Activated CD8-positive, alpha-beta memory T cell treated with anti-CD3 and anti-CD28 coated beads, Interleukin-2, amount 50 U/mL, for 4 hours (primary cell): ENCODE measurements at places on chromosomes 16 and 17.

- peak; percentile 54 for DNase-seq
These were observed 42.1 kb downstream of the TBC1D16 start for GRCh38 chr17:79993390-79994227.

DNA sequence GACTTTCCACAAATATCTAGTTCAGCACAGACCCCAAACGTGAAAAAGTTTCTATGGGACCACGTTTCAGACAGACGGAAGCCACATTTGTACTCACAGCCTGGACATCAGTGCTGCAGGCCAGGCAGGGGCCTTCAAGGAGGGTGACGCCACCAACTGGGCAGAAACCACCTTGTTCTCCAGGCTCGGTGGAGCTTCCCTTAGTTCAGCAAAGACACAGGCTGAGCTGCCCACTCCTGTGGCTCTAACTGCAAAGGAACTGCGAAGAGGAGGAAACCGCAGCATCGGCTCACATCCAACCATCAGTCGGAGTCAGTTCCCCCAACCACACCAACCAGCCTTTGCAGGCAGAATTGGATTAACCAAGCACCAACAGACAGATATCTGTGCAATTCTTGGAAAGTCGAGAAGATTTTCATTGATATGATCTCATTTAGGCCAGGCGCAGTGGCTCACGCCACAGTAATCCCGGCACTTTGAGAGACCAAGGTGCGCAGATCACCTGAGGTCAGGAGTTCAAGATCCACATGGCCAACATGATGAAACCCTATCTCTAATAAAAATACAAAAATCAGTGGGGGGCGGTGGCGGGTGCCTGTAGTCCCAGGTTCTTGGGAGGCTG is 73.3 kb upstream of the CNEP1R1 start:
- no peak for DNase-seq

DNA sequence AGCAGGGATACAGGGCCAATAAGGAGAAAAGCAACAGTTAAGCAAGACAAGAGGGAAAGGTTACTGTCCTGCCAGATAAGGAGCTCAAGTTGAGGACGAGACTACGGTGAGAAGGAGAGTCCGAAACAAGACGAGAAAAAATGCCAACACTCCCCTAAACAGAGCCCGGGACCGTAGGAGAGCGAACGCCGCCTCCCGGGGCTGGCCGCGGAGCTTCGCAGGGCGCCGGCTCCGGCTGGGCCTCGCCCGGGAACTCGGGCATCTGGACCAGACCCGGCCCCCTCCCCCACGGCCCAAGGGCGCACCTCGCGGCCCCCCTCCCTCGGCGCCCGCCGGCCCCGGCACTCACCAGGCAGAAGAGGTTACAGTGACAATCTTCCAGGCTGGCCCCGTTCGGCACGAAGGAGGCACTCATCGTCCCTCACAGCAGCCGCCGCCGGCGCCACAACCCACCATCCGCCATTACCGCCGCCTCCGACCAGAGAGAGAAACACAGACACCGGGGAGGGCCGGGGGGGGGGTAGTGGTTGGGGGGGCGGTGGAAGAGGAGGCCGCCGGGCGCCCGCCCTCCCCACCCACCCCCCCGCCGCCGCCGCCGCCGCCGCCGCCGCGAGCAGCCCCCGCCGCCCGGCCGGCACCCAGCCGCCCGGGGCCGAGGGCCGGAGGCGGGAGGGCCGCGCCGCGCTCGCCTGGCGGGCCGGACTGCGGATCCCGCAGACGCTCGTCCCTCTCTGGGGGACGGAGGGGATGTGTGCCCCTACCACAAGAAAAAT is at the start of gene MED13:
TSS of gene MED13 (minus strand) at position 488 of the 773 bp plus-strand sequence. CDS start at position 415, 73 bp downstream.
- DNase-seq, result peak; percentile 60

- no peak for DNase-seq
These were observed 81.3 kb downstream of the SDK2 start for GRCh38 chr17:73562896-73563295.

GRCh38 chr17:7947651-7948050 is 15.6 kb downstream of the CNTROB start:
- no peak for DNase-seq

DNA sequence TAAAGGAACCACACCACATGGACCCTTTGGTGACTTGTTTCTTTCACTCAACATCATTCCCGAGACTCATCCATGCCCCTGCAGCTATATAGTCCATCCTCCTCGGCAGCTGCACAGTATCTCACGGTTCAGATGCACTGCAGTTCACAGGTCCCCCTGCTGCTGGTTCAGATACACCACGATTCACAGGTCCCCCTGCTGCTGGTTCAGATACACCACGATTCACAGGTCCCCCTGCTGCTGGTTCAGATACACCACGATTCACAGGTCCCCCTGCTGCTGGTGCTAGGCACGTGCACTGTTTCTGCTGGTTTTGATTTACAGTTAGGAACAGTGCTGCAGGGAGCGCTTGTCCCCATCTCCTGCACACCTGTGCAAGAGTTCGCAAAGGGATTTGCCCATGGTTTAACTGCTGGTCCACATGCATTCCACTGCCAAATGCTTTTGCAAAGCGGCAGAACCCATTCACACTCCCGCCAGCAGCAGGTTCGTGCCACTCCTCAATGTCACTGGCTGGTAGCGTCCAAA is 3.8 kb downstream of the HSDL1 start:
- DNase-seq, result no peak

- DNase-seq, result no peak
These were observed 299.2 kb downstream of the TOX3 start for GRCh38 chr16:52247737-52248136.

DNA sequence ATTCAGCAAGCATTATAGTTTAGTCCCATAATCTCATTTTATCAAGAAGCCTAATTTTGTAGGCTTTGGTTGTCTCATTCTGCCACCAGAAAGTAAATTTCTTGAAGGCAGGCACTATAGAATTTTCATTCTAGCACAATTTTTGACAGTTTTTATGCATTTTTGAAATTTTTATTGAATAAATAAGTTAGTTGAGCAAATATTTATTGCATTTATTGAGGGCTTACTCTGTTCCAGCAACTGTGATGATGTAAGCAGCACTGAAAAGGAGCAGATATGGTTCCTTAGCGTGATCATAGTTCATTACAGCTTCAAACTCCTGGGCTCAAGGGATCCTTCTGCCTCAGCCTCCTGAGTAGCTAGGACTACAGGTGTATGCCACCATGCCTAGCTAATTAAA is 34.2 kb downstream of the PPM1E start:
- no peak for DNase-seq

- DNase-seq, result no peak
These were observed 1.6 kb downstream of the RIPOR1 start for GRCh38 chr16:67530013-67530939.

GRCh38 chr16:81445966-81446906 is 1.6 kb downstream of the CMIP start:
- no peak for DNase-seq

DNA sequence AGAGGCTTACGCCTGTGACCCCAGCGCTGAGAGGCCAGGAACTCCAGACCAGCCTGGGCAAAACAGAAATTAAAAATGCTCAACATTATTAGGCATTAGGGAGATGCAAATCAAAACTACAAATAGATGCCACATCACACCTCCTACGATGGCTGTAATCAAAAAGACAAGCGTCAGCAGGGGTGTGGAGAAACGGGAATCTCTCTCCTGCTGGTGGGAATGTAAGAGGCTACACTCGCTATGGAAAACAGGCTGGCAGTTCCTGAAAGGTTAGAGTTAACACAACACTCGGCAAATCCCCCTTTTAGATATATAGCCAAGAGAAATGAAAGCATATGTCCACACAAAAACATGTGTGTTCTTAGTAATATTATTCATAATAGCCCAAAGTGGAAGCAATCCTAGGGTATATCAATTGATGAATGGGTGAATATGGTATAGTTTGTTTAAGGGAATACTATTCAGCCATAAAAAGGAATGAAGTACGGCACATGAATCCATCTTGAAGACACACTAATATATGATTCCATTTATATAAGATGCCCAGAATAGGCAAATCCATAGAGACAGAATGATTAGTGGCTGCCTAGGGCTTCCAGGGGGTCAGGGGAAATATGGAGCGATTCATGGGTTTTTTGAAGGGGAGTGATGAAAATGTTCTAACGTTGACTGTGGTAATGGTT is 1.8 kb upstream of the NPRL3 start:
- no peak for DNase-seq

GRCh38 chr16:87178977-87179376 is 138.2 kb downstream of the C16orf95 start:
- no peak for DNase-seq

- DNase-seq, result no peak
These were observed 125.6 kb downstream of the KCNJ18 start for GRCh38 chr17:21817791-21818364.

DNA sequence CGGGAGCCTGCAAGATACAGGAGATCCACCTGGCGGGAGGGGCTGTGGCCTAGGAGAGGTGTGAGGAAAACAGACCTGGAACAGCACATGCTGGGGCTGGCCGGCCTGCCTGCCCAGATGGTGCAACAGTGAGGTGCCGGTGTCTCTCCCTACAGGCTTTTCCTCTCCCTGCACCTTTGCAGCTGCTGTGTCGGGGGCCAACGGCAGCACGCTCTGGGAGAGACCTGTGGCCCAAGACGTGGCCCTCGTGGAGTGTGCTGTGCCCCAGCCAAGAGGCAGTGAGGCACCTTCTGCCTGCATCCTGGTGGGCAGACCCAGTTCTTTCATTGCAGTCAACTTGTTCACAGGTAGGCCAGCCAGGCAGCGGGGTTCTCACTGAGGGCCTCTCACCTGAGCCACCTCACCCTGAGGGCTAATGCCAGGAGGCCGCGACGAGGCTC is 15.9 kb downstream of the RGS11 start:
- no peak for DNase-seq

- no peak for DNase-seq
These were observed 23.6 kb upstream of the MRPS23 start for GRCh38 chr17:57873261-57874057.

GRCh38 chr17:285751-286422 is 66.7 kb downstream of the RPH3AL start:
- DNase-seq, result no peak

- DNase-seq, result no peak
These were observed 27.1 kb downstream of the GINS3 start for GRCh38 chr16:58419241-58419990.

- DNase-seq, result peak; percentile 39
These were observed 50.9 kb upstream of the MTSS2 start for GRCh38 chr16:70736465-70737376.

GRCh38 chr16:84150926-84151325 is 5.8 kb downstream of the DNAAF1 start:
- no peak for DNase-seq

GRCh38 chr17:67628580-67629013 is 89.1 kb upstream of the NOL11 start:
- DNase-seq, result no peak

- DNase-seq, result no peak
These were observed 121.1 kb downstream of the IRX5 start for GRCh38 chr16:55051571-55052347.

DNA sequence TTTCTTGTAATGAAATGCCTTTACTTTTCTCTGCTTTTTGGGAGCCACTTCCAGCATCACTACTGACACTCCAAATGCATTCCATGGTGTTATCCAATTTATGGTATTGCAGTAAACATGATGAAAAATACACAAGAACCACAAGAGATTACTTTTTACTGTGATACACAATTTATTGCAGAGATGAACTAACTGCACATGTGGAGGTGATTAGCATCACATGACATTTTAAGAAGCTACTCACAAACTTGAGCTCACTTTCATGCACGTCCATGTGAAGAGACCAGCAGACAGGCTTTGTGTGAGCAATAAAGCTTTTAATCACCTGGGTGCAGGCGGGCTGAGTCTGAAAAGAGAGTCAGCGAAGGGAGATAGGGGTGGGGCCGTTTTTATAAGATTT is 780.5 kb upstream of the GOT2 start:
- no peak for DNase-seq

DNA sequence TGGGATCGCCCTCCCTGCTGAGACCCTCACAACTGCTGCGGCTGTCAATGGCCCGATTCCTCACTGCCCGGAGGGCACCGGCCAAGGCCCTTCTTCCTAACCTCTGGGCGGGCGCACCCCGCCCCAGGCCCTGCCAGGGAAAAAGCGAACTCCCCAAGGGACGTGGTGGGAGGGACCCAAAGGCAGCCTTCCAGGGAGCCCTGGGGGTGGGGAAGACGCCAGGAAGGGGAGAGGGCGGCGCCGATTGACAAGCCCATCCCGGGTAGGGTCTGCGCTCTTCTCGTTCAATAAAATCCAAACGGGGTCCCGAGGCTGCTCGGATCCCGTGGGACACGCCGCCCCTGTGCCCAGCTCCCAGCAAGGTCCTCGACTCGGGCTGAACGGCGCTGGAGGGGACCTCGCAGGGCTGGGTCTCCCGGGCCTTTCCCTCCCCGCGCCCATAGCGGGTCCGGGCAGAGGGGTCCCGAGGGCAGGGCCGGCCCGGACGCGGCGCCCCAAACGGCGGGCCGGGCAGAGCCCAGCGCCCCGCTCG is 416 bp downstream of the KIFC3 start:
- no peak for DNase-seq

DNA sequence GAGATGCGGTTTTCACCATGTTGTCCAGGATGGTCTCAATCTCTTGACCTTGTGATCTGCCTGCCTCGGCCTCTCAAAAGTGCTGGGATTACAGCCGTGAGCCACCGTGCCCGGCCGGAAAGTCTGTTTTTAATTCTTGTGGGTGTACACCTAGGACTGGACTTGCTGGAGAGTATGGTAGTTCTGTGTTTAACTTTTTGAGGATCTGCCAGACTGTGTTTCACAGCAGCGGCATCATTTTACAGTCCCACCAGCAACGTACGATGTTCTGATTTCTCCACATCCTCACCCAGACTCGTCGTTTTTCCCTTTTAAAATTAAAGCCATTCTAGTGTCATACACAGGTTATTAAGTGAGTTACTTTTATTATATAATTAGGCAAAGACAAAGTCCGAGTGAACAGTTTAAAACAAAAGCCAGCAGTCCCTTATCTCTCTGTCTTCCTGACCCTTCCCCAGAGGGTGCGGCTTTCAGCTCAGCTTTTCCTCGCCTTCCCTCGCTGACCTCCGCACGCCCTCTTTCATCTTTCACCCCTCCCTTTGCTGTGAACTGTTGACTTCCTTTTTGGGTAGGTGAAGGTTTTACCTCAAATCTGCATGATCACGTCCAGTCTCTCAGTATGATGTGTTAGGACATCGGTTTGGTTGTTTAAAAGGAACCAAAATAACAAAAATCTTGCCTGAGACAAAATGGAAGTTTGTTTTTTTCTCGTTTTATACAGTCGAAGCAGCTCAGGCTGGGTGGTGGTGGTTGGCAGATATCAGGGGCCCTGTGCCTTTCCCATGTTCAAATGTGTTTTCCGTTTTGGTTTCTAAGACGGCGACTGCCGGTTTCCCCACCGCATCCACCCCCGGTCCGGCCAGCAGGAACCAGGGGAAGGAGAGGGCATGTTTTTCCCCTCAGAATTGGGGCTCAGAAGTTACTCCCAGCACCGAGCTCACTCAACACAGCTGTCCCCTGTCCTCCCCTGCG is 18.0 kb downstream of the FAM234A start:
- DNase-seq, result no peak
